NCI-H1092 treated with DMSO at 0.1 percent for 48 hours (cell line): ENCODE measurements at places on chromosomes 3 and 15.

GRCh38 chr3:169002689-169003088, 660.8 kb downstream of the MECOM start:
- peak; percentile 16 for DNase-seq

GRCh38 chr3:130934442-130935089, 40.7 kb downstream of the ATP2C1 start:
- DNase-seq: no peak

DNA sequence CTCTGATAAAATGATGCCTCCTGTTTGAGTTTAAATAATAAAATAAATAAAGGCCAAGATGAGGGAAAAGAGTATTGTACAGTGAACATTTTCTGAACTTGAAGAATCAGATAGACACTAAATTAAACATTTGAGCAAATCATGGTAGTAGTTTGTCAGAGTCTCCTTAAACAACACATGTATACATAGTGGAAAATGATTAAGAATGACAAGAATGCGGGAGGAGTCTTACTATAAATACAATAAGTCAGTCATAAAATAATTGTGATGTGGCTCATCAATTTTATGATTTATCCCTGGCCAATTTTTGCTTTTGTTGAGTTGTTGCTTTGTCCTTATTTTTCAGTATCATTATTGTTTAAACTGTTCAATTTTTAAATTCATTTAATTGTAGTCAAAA, 158.0 kb upstream of the TMC3 start:
- no peak for DNase-seq

- DNase-seq: no peak
These were observed 24.1 kb upstream of the ARHGEF3 start for GRCh38 chr3:56825567-56826438.

GRCh38 chr15:71133747-71134472, 18.6 kb downstream of the THSD4 start:
- no peak for DNase-seq

DNA sequence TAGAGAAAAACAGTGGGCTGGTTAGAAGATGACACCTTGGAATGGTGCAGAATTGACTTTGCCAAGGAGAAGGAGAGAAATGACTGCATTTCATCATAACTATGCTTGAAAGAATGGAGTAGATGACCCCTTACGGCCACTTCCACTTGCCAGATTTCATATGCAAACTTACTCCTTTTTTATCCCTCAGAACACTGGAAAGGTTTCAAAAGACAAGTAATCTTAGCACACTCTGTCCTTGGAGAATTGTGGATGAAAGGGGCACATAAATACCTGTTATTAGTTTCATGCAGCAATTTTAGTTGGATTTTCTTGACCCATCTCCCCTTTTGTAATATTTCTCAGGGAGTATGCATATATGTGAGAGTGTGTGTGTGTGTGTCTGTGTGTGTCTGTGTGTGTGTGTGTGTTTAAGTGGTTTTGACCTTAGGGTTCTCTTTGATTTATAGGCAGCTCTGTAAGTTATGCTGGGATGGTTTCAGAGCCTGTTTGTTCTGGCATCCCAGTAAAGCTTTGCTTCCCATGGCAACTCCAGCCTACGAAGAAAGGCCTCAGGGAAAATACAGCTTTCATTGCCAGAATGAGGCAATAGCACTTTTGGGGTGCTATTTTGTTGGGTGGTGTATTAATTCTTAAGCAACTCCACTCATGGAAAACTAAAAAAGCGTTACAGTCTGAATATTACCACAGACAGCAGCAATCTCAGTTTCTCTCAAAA, 122.2 kb upstream of the TP63 start:
- no peak for DNase-seq

DNA sequence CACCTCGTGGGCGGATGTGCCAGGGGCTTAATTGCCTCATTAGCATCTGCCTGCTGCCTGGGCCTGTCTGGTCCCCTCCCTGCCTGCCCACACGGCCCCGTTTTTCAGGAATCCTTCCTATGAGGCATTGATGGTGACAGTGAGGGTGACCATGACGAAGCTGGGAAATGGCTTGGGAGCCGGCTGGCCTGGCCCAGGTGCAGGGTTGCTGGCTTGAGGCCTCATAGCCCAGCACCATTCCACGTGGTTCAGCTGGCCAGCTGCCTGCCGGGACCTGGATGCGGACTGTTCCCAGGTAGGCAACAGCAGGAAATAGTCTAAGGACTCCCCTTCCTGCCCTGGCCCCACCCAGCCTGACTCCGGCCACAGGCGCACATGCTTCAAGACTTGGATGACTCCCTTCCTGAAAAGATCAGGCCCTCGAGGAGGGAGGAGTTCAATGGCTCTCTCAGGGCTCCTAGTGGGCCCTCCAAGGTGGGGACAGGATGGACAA, 8.9 kb upstream of the DUSP7 start:
- DNase-seq: no peak

DNA sequence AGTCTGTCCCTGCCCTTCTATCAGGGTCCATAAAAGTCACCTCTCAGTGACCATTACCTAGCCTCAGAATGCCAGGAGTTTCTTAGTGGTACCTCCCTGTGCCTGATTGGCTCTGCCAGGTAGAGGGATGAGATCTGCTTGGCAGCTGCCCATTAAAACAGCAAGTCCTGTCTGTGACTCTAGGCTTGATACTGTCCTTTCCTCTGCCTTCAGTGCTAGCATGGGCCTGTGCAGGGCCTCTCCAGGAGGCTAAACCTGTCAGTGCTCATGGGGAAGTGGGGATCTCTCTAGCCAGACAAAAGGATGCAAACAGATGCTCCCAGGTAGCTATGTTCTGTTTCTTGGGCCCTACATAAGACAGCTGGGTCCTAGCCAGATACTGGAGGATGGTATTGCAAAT, 10.0 kb upstream of the MANF start:
- no peak for DNase-seq

GRCh38 chr3:152160350-152161011, 108.2 kb upstream of the MBNL1 start:
- no peak for DNase-seq

DNA sequence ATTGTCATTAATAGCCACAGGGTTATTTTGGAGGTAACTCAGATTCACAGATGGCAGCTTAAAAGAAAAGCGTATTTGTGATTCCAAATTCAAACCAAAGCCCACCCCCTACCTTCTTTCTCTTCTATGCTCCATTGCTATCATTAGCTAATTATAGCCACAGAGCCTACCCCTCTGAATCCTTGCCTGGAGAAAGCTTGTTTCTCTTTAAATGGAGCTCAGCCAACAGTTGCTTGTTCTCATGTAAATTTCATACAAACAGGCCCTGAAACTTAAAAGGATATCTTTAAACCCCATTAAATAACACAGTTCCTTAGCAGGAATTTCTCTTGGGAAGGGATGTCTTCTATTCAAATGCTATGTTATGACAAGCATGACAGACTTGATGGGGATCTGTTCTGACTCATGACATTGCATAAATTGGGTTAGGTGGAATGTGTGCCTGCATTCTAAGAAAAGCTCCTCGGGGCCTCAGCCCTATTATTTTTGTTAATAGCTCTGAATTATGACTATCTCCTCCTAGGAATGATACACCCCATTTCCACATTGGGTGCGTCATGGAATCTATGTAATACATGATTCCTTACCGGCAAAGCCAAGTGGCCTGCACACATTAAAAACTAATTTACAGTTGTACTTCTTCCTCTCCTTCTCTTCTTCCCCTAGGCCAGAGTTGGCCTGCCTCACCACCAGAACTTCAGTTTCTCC, 265.8 kb downstream of the TAFA4 start:
- no peak for DNase-seq

DNA sequence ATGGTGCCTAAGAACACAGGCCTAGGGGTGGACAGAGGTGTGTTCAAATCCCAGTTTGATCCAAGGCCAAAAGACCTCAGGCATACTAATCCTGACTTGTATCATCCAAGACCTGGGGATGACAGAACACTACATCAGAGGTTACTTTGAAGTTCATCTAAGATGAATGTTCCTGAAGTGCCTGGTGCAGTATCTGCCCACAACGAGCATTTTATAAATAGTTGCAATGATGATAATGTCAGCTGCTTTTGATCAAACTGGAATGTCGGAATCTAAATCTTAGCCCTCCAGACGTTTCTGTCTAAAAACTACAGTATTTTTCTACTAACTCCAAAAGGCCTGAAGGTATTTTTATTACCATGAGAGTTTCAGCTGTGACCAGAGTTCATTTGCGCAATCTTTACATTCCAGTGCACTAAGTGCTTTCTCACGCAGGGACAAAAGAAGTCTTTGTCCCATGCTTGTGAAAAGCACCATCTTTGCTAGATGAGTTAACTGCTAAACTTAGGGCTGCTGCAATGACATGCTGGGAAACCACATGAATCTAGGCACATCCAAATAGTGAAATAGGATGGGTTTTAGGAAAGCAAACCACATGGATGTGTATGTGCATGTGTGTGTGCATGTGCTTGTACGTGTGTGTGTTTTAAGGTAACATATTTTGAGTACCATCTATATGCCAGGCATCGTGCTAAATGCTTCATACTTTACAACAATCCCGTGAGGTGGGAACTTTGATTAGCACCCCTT, 18.1 kb downstream of the ANXA2 start:
- DNase-seq: no peak

DNA sequence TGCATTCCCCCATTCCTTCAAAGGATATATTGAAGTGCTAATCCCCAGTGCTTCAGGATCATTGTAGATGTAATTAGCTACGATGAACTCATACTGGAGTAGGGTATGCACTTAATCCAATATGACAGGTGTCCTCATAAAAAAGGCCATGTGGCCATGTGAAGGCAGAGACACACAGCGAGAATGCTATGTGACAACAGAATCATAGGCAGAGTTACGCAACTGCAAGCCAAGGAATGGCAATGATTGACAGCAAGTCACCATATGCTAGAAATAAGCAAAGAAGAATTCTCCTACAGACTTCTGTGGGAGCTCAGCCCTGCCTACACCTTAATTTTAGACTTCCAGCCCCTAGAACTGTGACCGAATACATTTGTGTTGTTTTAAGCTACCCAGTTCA, 875.6 kb upstream of the ROBO1 start:
- no peak for DNase-seq

GRCh38 chr3:141797819-141798447, 34.7 kb downstream of the GRK7 start:
- DNase-seq: no peak

DNA sequence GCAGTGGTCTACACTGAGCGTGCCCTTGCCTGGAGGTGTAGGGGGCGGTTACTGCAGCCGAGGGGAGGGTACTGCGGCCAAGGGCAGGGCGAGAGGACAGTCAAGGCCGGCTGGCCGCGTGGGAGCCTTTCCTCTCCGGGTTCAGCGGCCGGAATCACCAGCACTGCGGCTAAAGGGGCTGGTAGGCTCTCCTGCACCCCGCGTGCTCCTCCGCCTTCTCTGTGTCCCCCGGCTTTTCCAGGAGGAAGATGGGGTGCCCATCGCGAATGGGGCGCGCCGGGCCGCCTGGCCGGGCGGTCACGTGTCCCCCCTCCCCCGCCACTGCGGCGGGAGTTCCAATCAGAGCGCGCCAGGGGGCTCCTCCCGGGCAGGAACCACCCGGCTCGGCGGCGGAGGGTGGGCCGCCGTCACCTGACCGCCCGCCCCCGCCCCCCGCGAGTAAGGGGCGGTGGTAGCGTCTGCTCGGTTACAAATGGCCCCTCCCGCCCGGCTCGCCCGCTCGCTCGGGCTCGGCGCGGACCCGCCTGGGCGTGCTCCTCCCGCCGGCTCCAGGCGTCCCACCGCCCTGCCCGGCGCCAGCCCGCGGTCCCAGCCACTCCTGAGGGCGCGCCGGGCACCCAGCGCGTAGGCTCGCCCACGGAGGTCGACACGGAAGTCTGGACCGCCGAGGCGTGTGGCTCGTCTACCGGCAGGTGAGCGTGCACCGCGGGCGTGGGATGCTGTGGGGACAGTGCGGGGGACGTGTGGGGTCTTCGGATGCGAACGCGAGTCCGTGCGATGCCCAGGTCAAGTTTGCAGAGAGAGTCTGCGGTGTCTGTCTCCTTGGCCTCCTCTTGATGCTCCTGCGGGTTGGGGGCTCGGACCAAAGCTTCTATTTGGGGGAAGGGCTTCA, 242.6 kb upstream of the TOPAZ1 start:
- peak; percentile 72 for DNase-seq

- DNase-seq: no peak
These were observed 72.7 kb downstream of the HMG20A start for GRCh38 chr15:77493324-77493907.

DNA sequence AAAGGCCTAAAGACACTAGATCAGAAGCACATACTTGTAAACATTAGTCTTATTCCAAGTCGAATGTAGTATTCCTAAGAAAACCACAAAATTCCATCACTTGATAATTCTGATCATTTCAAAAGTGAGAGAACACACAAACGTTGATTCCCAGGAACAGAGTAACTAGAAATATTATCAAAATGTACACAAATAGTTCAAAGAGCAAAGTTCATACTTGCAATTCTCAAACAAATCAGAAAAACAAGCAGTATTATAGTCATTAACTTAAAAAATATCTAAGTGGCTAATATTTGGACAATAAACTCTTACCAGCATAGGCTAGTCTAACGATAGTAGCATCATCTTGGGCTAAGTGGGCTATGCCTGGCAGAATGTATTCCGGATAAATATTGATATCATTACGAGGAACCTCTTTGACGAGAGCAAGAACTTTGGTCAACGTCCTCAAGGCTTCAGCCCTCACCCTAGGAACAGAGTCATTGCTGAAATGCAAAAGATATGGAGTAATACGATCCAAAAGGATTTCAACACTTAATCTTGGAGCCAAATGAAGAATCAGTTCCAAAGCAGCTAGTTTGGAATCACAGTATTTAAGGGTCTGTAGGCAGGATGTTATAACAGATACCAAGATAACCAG, 13.3 kb downstream of the PIK3R4 start:
- no peak for DNase-seq

DNA sequence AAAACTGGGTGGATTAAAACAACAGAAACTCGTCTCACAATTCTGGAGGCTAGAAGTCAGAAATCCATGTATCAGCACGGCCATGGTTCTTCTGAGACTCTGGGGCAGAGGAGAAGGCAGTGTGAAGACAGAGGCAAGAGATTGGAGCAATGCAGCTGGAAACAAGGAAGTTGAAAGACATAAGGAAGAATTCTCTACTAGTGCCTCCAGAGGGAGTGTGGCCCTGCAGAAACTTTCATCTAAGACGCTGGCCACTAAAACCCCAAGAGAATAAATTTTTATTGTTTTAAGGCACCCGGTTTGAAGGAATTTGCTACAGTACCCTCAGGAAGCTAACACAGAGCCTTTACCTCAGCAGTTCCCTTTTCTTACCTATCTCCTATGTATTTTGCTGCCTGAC, 1012.2 kb upstream of the CADM2 start:
- DNase-seq: no peak

DNA sequence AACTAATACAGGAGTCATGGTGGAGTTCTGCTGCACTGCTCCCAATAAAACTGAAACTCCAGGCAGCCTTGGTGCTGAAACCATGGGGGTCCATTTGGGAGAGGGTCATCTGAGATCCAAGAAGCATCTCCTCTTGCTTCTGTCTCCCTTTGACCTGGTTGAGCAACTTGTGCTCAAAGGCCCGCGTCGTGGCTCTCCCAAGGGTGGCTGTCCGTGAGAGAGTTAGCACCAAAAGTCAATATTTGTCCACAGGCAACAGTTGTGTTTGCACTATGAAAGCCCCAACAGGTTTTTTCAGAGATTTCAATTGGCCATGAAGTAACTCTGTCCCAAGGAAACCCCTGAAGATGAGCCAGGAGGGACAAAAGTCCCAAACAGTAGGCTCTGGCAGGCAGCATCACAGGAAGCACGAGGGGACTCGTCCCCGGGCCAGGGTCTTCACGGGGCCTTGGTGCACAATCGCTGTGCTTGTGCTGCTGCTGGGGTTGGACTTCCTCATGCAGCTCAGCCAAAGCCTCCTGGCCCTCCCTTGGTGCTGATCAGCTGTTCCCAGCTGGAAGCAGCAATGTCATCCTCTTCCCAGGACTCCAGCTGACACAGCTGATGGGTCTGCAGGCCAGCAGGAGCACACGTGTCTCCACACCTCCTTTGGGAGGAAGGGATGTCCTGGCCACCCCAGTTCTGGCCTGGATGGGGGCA, 39.4 kb upstream of the WNT5A start:
- no peak for DNase-seq
